Activated T-helper 1 cell treated with Interleukin-2 at 50 U/mL for 16 hours (primary cell): ENCODE measurements at places on chromosomes 5 and 9.
A peak's percentile ranks its signal among the peaks of the same experiment; 100 is the strongest.

GRCh38 chr9:105206821-105207699, 37.4 kb upstream of the SLC44A1 start:
- no peak for DNase-seq

DNA sequence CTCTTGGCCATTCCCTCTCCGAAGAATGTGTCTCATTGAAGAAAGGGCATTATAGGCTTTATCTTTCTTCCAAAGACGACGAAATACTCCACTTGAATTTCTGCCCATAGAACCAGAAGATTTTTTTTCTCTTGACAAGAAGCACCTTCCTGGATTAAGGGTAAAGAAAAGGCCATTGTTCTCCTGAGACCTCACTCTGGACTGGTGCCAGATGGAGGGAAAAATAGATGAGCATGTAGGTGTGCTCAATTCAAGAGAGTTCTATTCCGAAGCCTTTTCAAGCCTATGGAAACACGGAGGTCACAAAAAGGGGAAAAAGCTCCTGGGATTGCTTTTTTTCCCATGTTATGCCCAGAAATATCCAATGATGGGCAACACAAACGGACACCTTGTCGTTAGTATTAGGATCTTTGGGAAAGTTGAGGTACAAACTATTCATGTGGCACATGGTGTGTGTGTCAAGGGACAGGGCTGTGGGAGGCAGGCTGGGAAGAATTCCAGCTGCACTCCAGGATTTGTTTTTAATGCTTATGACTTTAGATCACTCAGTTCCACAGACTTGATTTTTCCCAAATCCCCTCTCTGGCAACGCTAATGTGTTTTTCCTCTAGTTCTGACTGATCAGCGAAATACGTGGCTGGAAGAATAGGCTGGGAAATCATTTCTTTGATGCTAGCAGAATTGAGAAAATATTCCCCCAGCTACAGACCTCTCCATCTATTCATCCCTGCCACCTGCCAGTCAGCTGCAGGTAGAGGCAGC, 89.9 kb downstream of the SIL1 start:
- no peak for DNase-seq

GRCh38 chr9:131642496-131643083, 97.3 kb downstream of the PRRT1B start:
- DNase-seq, result no peak

- DNase-seq, result no peak
Measured at GRCh38 chr5:69001627-69002026, 92.2 kb upstream of the SLC30A5 start.

- no peak for DNase-seq
Measured at GRCh38 chr9:38761339-38761738, 41.4 kb upstream of the FAM240B start.

GRCh38 chr5:58366461-58366860, 93.4 kb downstream of the PLK2 start:
- no peak for DNase-seq

DNA sequence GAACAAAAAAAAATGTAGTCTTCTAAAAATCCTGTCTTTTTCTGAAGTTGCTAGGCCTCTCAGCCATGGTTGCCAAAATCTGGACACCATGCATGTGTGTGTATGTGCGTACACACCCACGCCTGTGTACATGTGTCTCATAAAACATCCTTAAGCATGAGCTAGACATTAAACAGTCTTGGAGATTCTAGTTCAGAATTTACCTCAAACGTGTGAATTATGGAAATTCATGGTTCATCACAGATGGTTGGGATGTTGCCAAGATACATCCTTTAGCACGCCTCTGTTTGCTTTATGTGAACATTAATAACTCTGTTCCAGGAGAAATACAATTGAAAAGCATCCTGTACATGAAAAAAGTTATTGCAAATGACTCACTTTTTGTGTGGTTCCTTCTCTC, 53.0 kb downstream of the F2RL2 start:
- DNase-seq, result no peak

GRCh38 chr5:126099077-126099476, 324.1 kb upstream of the GRAMD2B start:
- DNase-seq, result no peak

GRCh38 chr9:132465131-132465635, 55.2 kb downstream of the CFAP77 start:
- no peak for DNase-seq

DNA sequence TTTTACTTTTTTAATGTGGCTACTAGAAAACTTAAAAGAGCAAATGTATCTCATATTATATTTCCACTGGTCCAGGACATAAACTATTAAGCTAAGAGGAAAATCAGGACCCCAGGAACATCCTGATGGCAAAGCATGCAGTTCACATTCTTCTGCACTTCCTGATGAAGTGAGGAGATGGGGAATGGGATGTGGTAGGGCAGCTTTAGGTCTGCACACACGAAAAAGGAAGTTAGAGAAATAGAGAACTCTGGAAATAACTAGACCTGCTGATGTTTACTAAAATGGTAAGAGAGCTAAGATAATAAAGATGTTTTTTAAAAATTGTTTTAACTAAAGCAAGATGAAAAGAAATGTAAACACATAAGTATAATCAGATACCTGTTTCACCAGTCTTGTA, 39.7 kb upstream of the NIPBL start:
- no peak for DNase-seq

DNA sequence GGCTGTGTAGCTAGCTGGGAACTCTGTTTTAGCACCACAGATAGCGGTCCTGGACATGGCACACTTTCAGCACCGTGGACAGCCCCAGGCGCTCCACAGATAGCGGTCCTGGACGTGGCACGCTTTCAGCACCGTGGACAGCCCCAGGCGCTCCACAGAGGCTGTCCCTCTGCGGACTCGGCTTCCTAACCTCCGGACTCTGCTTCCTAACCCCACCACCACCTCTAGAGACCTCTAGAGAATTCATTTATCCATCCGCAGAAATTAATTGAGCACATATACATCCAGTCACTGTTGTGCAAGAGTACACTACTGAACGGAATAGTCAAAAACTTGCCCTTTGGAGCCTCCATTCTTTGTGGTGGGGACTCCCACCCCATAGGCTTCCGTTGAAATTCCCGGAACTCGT, 27.4 kb downstream of the UNC5A start:
- DNase-seq, result peak; percentile 32

- no peak for DNase-seq
Measured at GRCh38 chr5:56941981-56942380, 9.9 kb downstream of the MIER3 start.

DNA sequence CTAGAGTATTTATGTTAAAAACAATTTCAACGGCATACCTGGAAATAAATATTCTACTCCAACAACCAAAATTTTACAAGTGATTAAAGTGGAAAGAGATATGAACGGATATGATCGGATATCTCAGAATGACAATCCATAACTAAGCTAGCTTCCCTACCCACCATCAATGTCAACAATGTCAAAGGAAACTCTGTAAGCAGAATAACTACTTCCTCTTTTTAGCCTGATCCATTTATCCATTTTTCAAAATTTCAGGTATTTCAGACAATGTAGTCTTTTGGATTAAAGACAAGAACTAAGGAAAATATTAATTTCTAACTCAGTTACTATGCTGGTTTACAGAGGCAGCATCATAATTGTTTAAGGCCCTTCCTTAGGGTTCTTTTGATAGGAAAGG, 188.7 kb downstream of the DENND1A start:
- DNase-seq, result no peak

GRCh38 chr5:169460896-169461295, 122.7 kb upstream of the SPDL1 start:
- DNase-seq, result no peak

DNA sequence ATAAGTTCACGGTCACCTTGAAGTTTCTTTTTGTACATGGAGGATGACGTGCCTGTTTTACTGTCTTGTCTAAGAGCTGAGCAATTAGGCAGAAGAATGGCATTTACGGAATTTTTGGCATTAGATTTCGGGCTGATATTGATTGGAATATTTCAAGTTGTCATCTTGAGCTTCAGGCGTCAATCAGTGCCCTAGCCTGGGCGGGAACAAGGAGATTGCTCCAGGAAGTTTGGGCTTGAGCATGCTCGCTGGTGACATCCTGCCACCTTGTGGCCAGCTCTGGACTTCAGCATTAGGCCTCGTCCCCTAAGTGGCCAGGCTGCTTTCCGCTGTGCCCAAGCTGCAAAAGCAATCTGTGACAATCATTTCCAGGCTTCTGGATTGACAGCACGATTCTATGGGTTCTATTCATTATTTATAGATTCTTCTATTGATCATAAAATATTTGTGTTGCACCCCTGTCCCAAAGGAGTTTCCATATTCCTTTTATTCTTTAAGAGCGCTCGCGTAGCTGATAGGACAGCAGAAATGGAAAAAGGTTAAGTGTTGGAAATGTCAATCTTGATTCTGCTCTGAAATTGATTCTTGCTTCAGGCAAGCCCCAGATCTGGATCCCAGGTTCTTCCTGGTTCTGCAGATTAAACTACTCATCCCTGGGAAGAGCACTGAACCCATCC, 79.3 kb downstream of the SLC28A3 start:
- DNase-seq, result peak; percentile 7

DNA sequence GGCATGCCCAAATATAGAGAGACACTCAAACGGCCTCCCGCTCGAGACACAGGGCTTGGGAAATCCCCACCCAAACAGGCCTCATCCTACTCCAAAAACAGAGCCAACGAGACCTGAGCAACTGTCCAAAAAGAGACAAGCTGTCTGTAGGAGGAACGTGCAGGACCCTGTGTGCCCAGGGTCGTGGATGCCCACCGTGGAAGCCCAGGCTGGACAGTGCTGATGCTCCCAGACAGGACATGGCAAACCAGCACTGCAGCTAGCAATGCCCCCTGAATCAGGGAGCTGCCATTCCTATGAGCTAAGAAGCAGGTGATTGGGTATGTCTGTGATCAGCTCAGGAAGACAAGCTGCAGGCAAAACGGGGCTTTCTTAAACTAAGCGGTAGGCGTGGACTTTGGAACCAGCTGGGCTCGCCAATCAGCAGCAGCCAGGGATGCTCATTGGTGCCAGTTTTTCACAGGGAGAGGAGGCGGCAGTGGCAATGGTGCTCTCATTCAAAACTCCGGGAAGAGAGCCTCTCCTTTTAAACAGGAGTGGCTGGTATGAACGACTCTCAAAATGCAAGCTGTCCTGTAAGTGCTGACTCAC, 113.1 kb upstream of the IRX2 start:
- DNase-seq, result no peak

GRCh38 chr5:107359033-107359915, 311.5 kb downstream of the EFNA5 start:
- no peak for DNase-seq

DNA sequence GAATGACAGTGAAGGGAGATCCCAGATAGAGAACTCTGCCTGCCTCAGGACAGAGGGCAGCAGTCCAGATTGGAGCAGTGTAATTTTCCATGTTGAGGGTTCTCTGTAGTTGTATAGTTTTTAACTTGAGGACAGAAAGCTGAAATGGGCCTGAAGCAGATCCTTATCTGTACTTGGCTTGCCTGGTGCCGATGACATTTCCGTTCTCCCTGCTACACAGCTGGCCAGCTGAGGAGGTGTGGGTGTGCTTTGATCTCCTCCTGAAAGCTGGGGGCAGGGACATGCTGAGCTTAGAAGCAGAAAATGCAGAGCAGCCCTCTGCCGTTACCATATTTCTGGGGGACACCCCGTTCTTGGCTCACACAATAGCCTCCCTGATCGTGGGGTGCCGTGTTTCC, 10.5 kb downstream of the GLRX start:
- DNase-seq, result no peak

DNA sequence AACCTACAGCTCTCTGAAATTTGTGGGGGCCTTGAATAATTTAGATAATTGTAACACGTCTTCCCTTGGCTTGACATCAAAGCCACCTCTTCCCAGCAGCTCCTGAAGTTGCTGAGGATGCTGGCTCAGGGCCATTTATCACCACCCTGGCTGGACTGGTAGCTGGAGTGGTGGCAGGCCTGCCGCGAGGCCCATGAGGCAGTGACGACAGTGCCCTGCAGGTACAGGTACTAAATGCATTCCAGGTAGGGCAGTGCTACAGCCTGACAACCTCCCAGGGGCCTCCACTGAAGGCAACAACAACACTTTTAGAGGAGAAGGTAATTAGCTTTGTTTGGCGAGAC, 270.2 kb upstream of the KLF4 start:
- DNase-seq, result no peak

- DNase-seq, result no peak
Measured at GRCh38 chr5:181236954-181237641, 6.6 kb downstream of the RACK1 start.

DNA sequence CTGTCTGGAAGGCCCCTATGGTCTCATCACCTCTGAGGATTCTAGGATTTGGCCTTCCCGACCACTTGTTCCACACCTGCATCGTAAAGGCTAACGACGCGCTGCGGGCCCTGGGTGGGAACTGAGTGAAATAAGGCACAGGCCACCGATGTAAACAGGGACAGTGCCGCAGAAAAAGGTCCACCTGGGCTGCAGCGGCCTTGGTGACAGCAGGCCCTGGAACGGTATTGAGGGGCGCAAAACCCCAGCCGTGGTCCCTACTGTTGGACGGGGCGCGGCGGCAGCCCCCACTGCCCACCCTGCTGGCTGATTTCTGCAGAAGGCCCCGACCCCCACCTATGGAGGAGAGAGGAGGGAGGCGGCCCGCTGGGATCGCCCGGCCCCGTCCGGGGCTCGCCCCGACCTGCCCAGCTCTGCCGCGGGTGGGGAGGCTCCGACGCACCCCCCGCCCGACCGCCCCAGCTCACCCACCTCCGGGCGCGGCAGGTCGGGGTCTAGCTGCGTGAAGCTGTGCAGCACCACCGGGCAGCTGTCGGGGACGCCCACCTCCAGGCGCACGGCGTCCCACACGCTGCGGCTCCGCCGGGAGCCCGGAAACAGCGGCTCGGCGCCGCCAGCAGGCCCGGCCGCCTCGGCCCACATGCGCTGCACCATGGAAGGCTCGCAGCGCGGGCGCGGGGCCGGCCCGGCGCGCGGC, 391 bp downstream of the RALGDS start:
- DNase-seq, result no peak

DNA sequence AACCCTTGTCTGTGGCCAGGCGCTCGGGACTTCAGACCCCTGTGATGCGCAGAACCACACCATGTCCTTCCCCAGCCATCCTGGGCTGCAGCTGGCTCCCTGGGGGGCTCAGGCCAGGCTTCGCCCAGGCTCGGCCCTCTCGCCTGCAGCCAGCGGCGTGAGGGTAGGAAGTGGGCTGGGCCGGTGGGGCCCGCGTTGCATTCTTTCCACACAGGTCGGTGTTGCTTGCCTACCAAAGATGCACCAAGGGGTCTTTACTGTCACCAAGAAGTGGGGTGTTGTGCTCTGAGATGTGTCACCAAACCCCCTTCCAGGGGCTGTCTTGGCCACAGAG, 48.3 kb upstream of the RNF130 start:
- DNase-seq, result no peak

DNA sequence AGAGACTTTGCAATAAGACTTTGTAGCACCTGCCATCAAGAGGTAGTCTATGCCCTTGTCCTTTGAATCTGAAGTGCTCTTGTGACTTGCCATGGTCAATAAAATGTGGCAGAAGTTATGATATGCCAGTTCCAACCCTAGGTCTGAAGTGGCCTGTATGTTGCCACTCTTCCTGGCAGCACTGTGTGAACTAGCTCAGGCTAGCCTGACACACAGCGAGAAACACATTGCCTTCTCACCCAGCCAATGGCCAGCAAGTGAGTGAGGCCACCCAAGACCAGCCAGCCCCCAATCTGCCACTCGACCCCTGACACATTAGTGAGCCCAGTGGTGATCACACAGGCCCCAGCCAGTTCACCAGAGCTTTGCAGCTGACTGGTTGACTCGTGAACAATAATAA, 52.7 kb upstream of the OSMR start:
- no peak for DNase-seq
